ENCODE measurements at places on chromosomes 3 and 15.

DNA sequence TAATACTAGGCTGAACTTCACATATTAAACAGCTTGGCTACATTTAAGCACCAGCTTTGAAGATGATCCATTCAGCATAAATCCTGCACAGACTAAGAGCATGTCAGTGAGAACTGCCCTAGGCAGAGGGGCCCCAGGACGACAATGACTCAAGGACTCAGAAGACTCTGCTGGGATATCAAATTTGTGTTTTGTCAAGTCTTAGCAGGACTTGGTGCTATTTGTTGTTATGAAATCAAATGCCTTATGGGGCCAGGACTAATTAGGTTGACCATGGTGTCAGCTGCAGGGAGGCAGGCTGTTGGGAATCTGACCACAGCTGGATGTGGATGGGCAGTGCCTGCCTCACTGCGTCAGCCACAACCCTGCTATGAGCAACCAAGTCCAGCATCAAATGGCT lies 91.8 kb downstream of the RYR3 start:
- no peak for DNase-seq

DNA sequence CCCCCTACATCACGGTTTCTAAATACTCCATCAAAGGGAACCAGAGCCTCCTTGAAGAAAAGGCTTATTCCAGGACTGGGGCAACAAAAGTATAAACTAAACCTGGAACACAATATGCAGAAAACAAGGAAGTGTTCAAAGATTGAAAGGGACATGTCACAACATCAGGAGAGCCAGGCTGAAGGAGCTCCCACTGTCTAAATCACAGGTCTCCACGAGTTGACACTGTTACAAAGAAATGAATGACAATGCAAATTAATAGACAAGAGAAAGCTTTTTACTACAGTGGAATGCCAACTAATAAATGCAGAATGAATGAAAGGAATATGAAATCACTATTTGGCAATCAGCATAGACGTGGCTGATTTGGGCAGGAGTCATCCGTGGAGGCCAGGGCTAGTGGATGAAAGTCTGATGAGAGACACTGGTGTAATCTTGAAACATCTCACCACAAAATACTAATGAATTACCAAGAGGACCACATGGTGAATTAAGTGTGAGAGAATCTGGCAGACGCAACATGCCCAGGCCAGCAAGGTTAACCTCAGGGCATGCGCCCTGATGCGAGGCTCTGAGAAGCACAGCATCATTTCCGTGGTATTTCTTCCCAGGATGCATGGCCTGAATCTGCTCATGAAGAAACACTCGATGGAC lies 123.8 kb upstream of the TJP1 start:
- DNase-seq, result no peak

GRCh38 chr3:123644358-123644757 lies 59.5 kb upstream of the HACD2 start:
- DNase-seq, result no peak

- no peak for DNase-seq
Measured at GRCh38 chr3:123934250-123934649, 26.8 kb downstream of the CCDC14 start.

DNA sequence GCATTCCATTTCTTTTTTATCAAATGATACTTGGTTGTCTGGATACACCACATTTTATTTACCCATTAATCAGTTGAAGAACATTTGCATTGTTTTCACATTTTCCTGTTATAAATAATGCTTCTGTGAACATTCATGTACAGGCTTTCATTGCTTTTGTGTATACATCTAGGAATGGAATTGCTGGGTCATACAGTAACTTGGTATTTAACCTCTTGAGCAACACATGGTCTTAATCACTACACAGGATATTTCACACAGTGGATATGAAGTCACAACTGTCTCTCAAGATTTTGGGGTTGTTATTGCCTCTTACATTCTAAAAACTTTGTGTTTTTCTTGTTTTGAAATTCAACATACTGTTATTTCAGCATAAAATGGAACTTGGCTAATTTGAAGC lies 48.2 kb downstream of the C3orf85 start:
- DNase-seq, result no peak

- DNase-seq, result no peak
Measured at GRCh38 chr15:48785195-48785594, 25.7 kb downstream of the CEP152 start.

DNA sequence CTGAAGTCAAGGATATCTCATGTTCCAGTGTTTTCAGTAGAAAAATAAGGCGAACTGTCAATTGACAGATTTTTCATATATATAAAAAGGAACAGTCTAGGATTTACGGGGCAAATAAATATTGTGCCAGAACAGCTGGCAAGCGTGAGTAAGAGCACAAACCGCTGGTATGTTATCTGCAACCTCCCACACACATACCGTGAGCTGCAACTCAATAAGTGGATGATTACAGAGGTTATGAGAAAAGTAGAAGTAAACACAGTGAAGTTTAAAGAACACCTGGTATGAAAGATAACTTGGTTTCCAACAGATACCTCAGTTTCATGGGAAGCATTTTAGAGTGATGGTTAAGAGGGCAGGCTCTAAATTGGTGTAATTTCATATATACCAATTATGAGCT lies 733.4 kb downstream of the TUSC7 start:
- DNase-seq, result no peak

DNA sequence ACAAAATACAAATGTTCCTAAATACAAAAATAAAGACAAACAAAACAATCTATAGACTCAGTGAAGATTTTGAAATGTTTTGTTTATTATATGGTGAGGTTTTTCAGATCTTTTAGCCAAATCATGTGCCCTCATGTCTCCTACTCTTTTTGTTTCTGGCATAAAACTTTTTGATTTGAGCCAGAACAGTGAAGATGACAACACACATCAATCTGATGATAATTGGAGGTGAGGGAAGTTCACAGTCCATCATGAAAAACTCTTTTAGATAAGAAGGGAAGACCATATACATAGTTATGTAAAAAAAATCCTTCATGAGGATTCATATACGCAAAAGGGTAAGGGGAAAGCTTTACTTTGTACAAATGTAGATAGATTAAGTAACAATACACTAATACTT lies 75.1 kb upstream of the OSBPL11 start:
- no peak for DNase-seq

- DNase-seq, result no peak
Measured at GRCh38 chr3:141427764-141428163, 59.1 kb upstream of the RASA2 start.

- DNase-seq, result no peak
Measured at GRCh38 chr3:160224811-160225175, 429 bp upstream of the C3orf80 start.

- no peak for DNase-seq
Measured at GRCh38 chr3:37739579-37740290, 121.9 kb upstream of the CTDSPL start.
